Activated CD8-positive, alpha-beta T cell treated with anti-CD3 and anti-CD28 coated beads for 36 hours (primary cell): ENCODE measurements at places on chromosomes 3 and 15. TPM values are rescaled to one million over a fixed set of nuclear protein-coding genes. Genes with fewer than 3 reads are reported as not detected.
A peak's percentile ranks its signal among the peaks of the same experiment; 100 is the strongest.

GRCh38 chr15:83653288-83653638 lies 660 bp upstream of the ADAMTSL3 start:
- H3K4me3 ChIP-seq, result no peak overlapping the region
- H3K27me3 ChIP-seq, result peaks cover 26% of the 10 kb centered on the region
- H3K4me1 ChIP-seq, result no peaks in the 10 kb centered on the region
- no peak for DNase-seq
- no peaks in the 10 kb centered on the region for H3K36me3 ChIP-seq

- DNase-seq, result no peak
- no peaks in the 10 kb centered on the region for H3K36me3 ChIP-seq
- H3K4me3 ChIP-seq, result no peak overlapping the region
- no peak overlapping the region for H3K27ac ChIP-seq
- H3K4me1 ChIP-seq, result no peaks in the 10 kb centered on the region
- no peaks in the 10 kb centered on the region for H3K27me3 ChIP-seq
Observed at GRCh38 chr3:54578417-54578816, 349.4 kb downstream of the LRTM1 start.

DNA sequence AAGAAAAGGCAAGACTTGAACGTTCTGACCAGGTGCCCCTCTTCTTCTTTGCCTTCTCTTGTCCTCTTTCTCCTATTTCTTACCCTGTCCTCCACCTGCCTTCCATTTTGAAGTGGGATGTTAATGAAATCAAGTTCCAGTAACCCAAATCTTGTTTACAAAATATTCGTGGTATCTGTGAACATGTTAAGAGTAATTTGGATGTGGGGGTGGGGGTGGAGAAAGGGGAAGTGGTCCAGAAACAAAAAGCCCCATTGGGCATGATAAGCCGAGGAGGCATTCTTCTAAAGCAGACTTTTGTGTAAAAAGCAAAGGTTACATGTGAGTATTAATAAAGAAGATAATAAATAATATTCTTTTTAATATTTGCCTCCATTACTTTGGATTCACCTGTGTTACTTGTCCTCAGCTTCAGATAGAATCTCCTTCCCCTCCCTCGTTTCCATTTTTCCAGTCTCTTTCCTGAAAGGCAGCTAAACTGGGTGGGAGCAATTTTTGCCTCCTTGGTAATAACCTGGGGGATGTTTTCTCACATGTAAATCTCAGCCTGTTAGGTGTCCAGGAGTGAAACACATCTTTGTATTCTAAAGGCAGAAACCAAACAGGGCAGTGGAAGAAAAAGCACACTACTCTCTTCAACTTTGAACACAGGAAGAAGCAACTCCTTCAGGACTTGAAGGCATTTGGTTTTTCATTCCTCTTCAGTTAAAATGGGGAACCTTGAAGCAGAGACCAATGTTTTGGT lies 3.2 kb downstream of the CHST2 start:
- peaks cover 4% of the 10 kb centered on the region for H3K36me3 ChIP-seq
- H3K27ac ChIP-seq, result peak overlapping the region; percentile 71
- peak overlapping the region; percentile 67 for H3K4me3 ChIP-seq
- DNase-seq, result no peak

- H3K4me1 ChIP-seq, result no peaks in the 10 kb centered on the region
- H3K27me3 ChIP-seq, result no peaks in the 10 kb centered on the region
- no peak for DNase-seq
- no peaks in the 10 kb centered on the region for H3K36me3 ChIP-seq
Observed at GRCh38 chr3:174477491-174477890, 381.6 kb upstream of the NAALADL2 start.

The GATM gene
- 6.5 TPM for total RNA-seq

The PTX3 gene
- not detected for total RNA-seq
